Right ventricle myocardium superior (tissue), 1 donor: ENCODE measurements at places on chromosomes 7 and 10.

- no peak for DNase-seq
Observed at GRCh38 chr7:39623732-39624441, 515 bp downstream of the RALA start.

GRCh38 chr10:133127291-133128125 is 32.5 kb upstream of the KNDC1 start:
- DNase-seq: peak; percentile 23

GRCh38 chr10:4848356-4849041 is 22.5 kb downstream of the AKR1E2 start:
- no peak for DNase-seq

GRCh38 chr10:12408472-12408871 is 59.1 kb downstream of the CAMK1D start:
- no peak for DNase-seq

- no peak for DNase-seq
Observed at GRCh38 chr10:124249196-124249595, 155.8 kb upstream of the CHST15 start.

- DNase-seq: no peak
Observed at GRCh38 chr7:13834328-13834761, 155.1 kb downstream of the ETV1 start.

- DNase-seq: no peak
Observed at GRCh38 chr7:114930829-114931655, 9.1 kb downstream of the MDFIC start.

- no peak for DNase-seq
Observed at GRCh38 chr7:148049068-148049467, 541.5 kb upstream of the C7orf33 start.

- DNase-seq: no peak
Observed at GRCh38 chr10:86128360-86128759, 238.2 kb downstream of the GRID1 start.

- DNase-seq: no peak
Observed at GRCh38 chr7:81791568-81792518, 22.0 kb upstream of the HGF start.

GRCh38 chr10:133109711-133110110 is 22.0 kb downstream of the ADGRA1 start:
- no peak for DNase-seq

GRCh38 chr7:149727899-149728476 is 45.4 kb downstream of the ZNF467 start:
- DNase-seq: no peak
